ENCODE measurements at places on chromosomes 1 and 21.

- DNase-seq, result no peak
Observed at GRCh38 chr1:178946416-178946815, 75.5 kb upstream of the ANGPTL1 start.

DNA sequence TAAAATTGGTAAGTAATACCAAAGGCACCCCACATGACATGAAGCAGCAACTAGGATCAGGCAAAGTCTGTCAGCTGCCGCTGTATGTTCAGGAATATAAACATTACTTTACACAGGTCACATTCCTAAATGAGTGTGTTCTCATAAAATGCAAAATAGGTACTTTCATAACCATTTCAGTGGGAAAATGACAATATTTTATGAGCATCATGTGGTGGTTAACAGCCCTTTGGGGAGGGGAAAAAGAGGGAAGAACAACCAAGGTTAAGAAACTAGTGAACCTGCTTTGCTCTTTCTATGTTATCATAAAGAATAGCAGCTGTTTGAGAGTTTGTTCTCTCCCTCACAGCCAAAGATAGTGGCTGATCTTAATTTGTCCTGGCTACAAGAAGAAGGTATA lies 105.4 kb upstream of the LBR start:
- DNase-seq, result no peak

- no peak for DNase-seq
Observed at GRCh38 chr1:5369223-5369622, 623.0 kb downstream of the NPHP4 start.

- no peak for DNase-seq
Observed at GRCh38 chr1:94807742-94808491, 12.2 kb upstream of the SLC44A3 start.

- no peak for DNase-seq
Observed at GRCh38 chr1:114222920-114223319, 69.3 kb upstream of the SYT6 start.

- no peak for DNase-seq
Observed at GRCh38 chr1:35377555-35377954, 109.0 kb downstream of the ZMYM4 start.

- DNase-seq, result no peak
Observed at GRCh38 chr21:31038376-31038775, at the start of gene KRTAP19-8. Gene KRTAP19-8 (minus strand): TSS chr21:31038476. CDS start chr21:31038443, 33 bp downstream.

DNA sequence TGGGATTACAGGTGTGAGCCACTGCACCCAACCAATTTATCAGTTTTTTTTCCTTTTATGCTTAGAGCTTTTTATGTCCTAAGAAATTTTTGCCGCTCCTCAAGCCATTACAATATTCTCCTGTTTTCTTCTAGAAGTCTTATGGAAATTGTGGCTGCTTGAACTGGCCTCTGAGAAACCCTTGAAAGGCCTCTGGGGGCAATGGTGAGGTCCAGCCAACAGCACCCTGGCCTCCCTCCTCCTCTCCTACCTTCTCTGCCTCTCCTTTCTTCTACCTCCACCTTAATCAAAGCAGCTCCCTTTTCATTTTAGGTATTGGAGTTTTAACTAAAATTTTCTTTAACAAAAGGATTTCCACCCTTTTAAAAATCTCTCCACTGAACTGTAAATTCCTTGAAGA lies 24.5 kb upstream of the RGS16 start:
- DNase-seq, result no peak

DNA sequence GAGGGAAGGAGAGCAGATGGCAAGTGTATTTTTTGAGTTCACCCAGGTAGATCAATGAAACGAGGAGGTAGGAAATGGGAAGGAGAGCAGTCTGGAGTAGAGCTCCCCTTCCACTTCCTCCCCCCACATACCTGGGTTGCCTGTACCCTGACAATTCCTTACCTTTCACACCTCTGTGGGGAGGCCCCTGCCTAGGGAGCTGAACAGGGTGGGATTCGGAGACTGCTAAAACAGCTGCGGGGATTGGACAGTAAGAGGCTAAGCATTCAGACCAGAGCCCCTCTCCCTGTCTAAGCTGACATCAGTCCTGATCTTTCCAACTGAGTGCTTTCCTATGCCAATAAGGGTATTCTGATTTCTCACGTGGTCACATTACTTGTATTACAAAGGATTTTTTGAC lies 14.5 kb downstream of the RCSD1 start:
- no peak for DNase-seq

DNA sequence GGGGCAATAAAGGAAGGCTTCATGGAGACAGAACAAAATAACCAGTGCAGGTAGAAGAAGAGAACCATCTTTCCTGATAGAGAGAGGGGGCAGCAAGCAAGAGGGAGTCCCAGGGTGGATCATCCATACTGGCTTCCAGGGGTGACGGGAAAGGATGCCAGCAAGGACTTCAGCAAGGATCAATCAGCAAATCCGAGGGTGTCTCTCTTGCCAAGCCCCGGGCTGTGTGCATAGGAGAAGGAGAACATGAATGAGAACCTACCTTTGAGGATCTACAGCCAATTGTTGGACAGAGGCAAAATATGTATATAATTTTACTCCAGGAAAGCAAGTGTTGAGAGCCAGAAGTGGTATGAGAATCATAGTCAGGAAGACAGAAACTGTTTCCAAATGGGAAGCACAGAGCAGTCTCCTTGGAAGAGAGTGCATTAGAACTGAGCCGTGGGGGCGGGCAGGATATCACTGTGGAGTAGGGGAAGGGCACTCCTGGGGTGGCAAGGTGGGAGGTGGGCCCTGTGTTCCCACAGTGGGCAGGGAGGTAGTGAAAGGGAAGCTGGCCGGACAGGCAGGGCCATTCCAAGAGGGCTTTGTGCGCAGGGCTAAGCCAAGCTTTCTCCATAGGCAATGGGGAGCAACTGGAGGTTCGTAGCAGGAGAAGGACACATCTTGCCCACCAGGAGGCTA lies 1.1 kb upstream of the S100A9 start:
- no peak for DNase-seq

GRCh38 chr1:64186138-64186897 lies 17.1 kb upstream of the UBE2U start:
- no peak for DNase-seq

All from stimulated activated CD4-positive, alpha-beta T cell treated with anti-CD3 and anti-CD28 coated beads, Interleukin-15, amount 100 ng/mL, for 1 hour (primary cell).